Stimulated activated CD8-positive, alpha-beta memory T cell treated with anti-CD3 and anti-CD28 coated beads, Interleukin-7, amount 100 ng/mL, for 1 hour (primary cell): ENCODE measurements at places on chromosomes 4 and X.
A peak's percentile ranks its signal among the peaks of the same experiment; 100 is the strongest.

- no peak for DNase-seq
Observed at GRCh38 chr4:102684610-102685052, 76.1 kb downstream of the MANBA start.

- DNase-seq = no peak
Observed at GRCh38 chrX:642436-643240, 12.0 kb downstream of the SHOX start.

DNA sequence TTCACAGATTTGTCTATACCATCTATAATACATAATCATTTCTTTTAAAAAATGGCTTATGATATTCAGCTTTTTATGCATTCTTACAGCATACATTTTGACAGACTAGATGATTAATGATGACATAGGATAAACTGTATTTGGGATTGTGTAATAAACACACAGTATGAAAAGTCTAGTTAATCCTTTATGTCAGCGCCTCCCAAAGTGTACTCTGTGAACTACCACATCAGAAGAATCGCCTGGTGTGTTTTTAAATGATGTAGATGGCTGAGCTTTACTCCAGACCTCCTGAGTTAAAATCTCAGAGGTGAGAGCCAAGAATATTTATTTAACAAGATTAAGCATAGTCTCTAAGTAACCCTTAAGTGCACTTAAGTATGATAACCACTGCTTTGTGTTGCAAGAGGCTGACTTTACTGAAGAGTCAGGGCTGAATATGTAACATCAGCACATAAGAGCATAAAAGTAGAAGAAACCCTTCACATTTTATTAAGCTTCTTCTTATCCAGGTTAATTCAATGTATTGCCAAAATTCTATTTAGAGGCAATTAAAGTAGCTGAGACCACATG is 104.2 kb downstream of the ANK2 start:
- DNase-seq = no peak

DNA sequence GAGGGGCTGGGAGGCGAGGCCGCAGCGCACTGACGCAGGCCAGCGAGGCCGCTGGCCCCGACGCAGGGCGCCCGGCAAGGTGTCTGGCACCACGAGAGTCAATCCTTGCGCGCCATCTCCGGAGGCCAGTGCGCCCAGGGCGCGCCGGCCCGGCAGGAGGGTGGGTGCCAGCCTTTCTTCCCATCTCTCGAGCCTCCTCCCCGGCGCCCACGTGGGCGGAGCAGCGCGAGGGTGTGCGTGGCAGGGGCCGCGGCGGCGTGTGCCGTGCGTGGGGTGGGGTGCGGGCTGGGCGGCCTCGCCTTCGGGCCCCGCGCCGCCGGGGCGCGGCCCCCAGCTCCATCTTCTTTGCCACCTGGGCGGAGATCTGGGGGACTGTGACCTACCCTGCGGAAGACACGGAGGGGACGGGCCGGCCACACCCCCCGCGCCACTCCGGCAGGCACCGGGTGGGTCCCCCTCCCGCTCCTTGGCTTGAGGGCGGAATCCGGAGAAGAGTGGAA is 877 bp downstream of the JAKMIP1 start:
- DNase-seq = no peak

DNA sequence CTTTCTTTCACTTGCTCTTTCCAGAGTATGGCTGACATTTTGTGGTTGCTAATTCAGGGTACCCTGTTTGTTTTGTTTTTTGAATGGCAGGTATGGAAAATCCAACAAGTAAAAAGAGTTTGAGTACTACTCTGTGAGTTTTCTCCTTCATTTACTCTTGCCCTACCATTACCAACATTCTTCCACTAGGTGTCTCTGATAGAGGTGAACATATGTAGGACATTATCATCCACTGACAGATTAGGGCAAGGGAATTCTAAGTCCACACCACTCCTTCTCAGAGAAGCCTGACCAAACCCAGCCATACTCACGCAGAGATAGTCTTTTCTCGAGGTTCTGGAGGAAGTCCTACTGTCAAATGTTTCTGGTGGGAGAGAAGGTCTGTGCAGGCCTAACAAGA is 36.7 kb upstream of the HDAC8 start:
- DNase-seq = no peak

GRCh38 chrX:7147978-7148854 is at the start of gene PUDP:
Gene PUDP, minus strand, starts transcription at chrX:7148153. Its CDS starts 40 bp downstream, at chrX:7148113.
- DNase-seq = peak; percentile 79

DNA sequence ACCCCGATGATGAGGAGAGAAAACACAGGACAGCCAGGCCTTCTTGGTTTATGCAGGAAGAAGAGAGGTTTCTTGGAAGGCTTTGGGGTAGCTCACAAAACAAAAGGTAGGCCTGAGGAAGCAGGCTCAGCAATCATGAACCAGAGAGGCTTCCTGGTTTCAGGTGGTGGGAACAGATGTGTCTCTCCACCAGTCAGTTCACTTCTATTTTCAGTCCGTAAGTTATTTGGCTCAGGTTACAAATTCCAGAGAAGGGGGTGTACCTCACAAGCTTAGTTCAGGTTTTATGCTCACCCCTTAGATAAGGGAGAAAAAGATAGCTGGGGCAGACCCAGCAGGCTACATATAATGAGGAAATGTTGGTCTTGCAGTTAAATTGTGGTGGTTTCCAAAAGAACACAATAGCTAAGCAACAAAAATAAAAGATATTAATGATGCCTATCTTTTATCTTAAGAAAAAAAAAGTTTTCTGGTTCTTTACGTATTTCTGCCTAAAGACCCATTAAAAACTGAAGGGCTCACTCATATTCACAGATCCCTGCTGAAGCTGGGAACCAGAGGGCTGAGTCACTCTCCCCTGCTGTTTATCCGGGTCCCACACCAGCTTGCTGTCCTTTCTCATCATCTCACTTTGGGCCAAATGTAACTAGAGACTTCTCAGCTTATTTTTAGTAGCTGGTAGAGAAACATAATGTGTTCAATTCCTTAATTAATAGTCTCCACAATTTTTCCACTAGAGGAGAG is 177.0 kb downstream of the CAMK2D start:
- no peak for DNase-seq

DNA sequence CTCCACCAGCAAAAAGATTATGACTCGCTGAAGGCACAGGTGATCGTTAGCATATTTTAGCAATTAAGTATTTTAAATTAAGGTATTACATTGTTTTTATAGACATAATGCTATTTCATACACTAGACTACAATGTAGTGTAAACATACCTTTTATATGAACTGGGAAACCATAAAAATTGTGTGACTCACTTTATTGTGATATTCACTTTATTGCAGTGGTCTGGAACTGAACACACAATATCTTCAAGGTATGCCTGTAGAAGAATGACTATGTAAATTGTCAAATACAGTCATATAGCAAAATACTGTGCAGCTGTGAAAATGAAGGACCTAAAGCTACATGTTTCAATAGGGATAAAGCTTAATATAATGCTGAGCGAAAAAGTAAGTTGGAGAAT is 26.6 kb upstream of the MAML3 start:
- DNase-seq = no peak

DNA sequence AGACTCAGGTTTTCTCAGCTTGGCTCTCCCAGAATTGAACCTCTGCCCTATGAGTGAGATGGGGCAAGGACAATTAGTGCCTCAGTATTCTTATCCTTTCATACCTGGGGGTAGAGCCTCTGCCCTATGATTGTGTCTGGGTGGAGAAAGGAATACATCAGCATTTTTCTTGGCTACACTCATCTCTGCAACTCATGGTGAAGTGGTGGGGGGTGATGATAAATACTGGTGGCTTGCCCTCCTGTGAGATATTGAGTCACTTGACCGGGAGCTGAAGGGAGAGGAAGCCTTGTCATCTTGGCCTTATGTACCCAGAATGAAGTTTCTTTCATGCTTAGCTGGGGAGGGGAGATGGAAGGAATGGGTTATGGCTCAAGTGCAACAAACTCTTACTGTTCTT is 71.3 kb upstream of the ENOX2 start:
- DNase-seq = no peak

DNA sequence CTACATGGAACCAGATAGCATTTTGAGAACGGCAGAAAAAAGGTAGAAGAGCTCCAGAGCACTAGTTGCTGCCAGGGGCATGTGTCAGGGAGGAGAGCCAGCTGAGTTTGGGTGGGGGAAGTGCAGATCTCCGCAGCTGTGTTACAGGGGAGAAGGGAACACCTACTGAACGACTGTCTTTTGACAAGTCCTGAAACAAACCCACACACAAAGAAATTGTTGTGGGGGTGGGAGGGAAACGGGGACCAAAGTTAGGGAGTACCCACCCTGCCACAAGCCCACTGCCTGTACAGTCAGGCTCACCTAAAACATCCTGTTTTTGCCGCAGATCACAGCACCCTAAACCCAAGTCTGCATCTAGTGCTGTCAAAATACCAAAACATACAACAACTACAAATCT is 55.5 kb downstream of the LEF1 start:
- peak; percentile 19 for DNase-seq

- DNase-seq = no peak
Observed at GRCh38 chr4:136750897-136751296, 781.4 kb downstream of the PCDH18 start.

DNA sequence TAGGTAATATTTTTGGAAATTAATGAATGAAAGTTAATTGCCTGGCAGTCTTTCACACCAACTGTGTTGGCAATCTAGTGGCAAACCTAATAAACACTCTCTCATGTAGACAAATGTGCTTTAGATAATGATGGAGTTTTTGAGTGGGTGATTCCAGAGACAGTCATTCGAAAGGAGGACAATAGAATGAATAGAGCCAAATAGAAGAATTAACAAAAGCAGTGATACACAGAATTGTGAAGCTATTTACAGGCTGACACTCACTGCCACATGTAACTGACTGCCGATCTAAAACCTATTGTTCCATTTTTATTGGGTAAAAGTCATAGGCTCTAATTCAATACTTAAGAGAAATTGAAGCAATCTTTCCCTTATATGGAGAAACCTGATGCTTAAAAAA is 338.5 kb downstream of the PCDH7 start:
- no peak for DNase-seq

DNA sequence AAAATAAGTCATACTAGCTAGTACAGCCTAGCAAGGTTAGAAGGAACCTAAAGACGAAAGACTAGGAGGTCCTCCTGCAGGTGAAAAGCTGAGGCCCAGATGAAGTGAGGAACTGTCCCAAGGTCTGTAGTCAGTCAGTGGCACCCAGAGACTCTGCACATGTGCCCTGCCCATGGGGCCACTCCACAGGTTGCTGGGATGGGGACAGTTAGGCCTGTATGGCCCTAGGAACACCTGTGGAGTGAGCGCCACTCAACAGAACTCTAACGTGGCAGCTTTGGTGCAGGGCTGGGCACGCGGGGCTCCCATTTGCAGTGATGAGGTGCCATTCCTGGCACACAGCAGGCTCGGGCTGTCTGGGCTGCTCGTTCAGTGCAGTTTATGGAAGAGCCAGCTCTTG is 14.8 kb downstream of the ZNF185 start:
- no peak for DNase-seq

DNA sequence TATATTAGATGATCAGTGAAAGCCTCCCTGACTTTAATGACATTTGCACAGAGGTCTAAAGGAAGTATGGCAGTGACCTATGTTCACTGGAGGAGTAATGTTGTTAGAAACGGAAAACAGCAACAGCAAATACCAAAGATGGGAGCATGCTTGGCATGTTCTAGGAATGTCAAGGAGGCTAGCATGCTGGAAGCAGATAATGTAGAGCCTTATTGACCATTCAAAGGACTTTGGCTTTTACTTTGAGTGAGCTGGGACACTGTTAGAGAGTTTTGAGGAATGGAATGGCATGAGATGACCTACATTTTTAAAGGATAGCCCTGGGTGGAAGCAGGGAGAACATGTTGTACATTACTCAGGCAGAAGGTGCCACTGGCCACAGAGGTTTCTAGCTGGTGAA is 6.0 kb downstream of the RPA4 start:
- no peak for DNase-seq

- no peak for DNase-seq
Observed at GRCh38 chr4:37902212-37902611, 11.3 kb downstream of the TBC1D1 start.

DNA sequence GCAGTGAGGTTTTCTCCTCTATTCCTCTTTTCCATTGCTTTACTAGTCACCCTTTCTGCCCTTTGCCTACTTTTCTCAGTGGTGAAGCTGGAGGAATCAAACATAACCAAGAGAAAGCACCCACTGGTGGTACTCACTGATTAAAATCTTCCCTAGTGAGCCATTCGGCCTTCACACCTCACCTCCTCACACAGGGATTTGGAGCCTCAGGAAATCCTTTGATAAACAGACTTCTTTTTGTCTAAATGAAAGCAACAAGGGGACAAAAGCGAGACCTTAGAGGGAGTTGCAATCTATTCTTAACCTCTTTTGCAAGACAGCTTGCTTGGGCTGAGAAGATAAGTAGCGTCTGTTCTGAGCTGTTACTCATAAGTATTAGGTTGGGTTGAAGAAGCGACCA is 572.6 kb downstream of the ZNF674 start:
- no peak for DNase-seq

DNA sequence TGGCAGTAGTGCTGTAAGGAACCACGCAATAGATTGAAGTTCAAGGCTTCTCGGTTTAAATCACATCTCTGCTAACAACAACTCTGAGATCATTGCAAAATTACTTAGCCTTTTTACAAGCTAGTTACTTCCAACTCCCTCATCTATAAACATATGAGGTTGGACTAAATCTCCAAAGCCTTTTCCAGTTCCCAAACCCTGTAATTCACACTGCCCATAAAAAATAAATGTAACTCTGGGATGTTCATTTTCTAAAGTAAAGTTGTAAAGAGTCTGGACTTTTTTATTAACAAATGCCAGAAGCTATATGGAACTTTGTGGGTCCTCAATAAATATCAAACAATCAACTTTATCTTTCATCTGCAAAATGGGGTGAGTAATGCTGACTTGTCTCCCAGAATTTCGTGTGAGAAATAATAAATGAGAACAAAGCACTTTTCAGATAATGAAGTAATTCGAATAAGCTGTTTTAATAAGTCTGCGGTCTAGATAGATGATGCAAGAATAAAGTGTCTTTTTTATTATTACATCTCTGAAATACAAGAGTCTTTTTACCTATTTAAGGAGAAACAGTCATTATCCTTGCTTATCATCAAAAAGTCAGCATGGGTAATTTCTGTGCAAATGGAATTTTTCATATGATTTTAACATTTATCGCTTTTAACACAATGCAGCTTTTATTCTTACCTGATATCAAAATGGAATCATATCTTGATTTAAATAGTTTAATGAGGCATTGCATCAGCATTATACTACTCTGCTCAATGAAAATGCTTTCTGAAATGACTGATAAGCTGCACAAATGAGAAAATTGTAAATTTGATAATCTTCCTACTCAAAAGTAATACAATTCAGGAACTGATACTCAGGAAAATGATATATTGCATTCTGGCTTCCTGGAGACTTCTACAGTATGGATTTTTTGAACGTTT is 252.6 kb downstream of the BANK1 start:
- no peak for DNase-seq

DNA sequence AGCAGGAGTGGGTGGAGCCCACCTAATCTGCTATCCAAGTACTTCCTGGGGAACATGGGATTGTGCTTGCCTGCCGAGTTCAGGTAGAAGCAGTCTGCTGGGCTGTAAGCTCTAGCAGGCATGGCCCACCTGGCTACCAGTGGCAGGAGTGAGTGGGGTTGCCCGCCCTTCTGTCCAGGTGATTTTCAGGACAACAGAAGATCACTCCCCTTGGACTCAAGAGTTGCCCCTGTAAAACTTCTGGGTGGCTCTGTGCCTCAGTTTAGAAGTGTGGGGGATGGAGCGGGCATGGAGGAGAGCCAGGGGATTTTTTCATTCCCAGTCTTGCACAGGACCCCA is 43.5 kb downstream of the NDST3 start:
- DNase-seq = no peak
